ENCODE measurements at places on chromosomes 5 and 9.

GRCh38 chr5:37662362-37662761 is 177.5 kb downstream of the GDNF start:
- DNase-seq, result no peak

DNA sequence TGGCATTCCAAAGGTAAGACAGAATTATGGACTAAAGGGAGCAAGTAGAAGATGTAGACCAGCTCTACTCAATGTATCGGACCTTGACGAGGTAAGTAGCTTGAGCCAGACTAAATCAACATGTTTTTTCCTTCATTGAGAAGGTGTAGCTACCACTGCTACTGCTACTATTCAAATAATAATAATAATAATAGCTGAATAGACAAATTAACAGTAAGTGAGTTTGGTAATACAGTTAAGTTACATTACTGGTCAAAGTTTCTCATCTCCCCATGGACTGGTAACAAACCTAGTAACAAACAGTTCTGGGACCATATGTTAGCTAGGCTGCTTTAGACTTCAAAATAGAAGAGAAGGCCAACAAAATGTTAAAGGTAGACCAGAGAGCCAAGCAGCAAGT is 609.2 kb downstream of the TLE1 start:
- no peak for DNase-seq

GRCh38 chr9:18906656-18907395 is 126.2 kb downstream of the SAXO1 start:
- DNase-seq, result no peak

DNA sequence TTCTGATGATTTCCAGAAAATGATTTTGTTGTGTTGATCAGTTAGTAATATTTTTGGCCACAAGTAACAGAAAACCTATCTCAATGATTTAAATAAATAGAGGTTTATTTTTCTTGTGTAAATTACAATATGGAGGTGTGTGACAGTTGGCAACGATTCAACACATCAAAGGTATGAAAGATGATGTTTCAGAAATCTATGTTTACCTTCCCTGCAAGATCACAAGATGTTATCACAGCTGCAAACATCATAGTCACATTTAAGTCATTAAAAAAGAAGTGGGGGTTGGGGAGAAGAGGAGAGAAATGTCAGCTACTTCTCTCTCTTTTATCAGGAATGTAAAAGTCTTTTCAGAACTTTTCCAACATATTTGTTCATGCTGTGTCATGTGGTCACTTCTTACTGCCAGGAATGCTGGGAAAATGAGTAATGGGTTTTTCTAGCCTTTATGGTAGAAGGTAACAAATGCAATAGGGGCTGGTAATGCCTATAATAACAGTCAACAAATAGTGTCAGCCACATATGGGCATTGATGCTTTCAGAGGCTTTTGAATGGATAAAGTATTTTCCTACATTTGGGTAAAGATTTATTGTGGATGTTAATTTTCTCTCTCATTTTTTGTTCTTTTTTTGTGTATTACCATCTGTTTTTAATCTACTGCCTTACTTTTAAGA is 742.7 kb downstream of the TLE1 start:
- DNase-seq, result no peak

- DNase-seq, result no peak
These were observed 11.1 kb upstream of the SHOC1 start for GRCh38 chr9:111805830-111806241.
